ENCODE measurements at places on chromosomes 2 and 18. TPM values are rescaled to one million over a fixed set of nuclear protein-coding genes. Genes with fewer than 3 reads are reported as not detected.

The PCARE gene
- 0.16 TPM for polyA plus RNA-seq

The KLHL14 gene
- 31.1 TPM for polyA plus RNA-seq

DNA sequence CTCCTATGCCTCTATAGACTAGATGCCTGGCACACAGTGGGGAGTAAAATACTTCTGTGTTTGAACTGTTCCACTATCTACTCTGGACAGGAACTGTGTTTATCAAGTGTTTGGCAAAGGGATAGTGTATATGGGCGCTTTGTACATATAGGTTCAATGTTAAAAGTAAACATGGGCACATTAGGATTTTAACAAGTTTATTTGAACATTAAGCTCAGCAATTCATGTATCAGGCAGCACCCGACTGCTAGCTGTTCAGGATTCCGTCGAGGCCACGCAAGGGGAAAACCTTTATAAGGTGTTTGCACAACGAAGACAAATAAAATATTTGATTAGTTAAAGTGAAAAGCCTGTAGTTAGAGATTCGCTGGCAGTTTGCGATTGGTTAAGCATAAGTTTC is 43.4 kb upstream of the ROCK2 start:
- no peak for DNase-seq

- DNase-seq, result no peak
These were observed 5.7 kb downstream of the SERPINB8 start for GRCh38 chr18:63975628-63976027.

- no peak for DNase-seq
These were observed 436.9 kb downstream of the SLC4A3 start for GRCh38 chr2:220064111-220065030.

DNA sequence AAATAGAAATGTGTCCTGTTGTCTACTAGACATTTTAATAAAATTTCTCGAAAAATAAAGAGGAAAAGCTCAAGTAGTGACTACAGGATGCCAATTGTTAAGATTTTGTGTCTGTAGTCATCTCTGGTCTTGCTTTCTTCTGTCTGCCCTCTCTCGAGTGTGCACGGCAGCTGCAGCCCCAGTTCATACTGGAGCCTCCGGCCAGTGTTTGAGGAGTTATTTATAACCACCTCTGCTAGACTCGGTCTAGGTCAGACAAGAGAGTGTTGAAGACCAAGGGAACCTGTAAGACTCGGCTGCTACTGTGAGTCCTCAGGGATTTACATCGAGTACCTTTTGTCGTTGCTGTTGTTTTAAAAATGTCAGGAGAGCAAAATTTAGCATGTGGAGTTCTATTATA is 810.1 kb upstream of the POU3F3 start:
- DNase-seq, result no peak

All from left renal pelvis (tissue), 4 donors.